ENCODE measurements at places on chromosomes 2 and 18.

DNA sequence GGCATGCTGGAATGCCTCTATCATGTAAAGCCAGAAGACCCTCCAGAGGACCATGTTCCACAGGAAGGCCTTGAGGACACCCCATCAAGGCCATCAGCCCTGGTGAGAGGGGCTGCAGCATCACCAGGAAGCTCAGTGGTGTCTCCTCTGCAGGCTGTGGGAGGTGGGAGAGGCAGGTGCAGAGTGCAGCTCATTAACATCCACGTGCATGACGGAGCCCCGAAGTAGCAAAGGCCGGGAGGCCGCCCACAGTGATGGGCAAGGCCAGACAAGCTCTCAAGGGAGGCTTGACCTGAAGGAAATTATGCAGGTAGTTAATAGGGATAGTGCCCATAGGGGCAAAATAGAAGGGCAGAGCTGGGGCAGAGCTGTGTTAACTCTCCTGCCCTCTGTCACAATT, 30.3 kb upstream of the SMCHD1 start:
- no peak for DNase-seq

- no peak for DNase-seq
Measured at GRCh38 chr2:158315000-158315399, 141.6 kb downstream of the CCDC148 start.

- no peak for DNase-seq
Measured at GRCh38 chr2:218202266-218202665, 14.7 kb upstream of the ARPC2 start.

DNA sequence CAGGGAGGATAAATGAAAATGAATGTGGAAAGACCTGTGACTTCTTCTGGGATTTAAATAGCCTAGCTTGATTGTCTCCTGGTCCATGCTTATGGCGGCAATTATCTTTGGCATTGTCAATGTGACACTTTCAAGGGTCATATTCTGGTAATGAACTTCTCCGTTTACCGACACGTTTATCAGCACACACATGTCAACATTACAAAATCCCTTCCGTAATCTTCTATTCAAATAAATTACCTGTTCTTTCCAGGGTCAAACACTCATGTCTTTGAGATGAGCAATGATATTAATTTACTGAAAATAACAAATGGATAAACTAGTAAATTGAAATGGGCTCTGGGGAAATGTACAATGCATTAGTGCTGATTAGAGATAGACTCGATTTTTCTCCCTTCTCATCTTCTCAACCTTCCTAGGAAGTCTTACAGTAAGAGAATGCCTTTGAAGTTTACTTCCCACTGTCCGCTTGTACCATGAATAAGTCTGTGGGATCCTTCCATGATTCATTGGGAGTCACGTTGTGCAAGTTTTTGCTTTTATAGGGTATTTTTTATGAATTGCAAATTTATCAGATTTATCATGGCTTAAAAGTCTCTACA, 646.3 kb upstream of the LRATD1 start:
- DNase-seq: no peak

DNA sequence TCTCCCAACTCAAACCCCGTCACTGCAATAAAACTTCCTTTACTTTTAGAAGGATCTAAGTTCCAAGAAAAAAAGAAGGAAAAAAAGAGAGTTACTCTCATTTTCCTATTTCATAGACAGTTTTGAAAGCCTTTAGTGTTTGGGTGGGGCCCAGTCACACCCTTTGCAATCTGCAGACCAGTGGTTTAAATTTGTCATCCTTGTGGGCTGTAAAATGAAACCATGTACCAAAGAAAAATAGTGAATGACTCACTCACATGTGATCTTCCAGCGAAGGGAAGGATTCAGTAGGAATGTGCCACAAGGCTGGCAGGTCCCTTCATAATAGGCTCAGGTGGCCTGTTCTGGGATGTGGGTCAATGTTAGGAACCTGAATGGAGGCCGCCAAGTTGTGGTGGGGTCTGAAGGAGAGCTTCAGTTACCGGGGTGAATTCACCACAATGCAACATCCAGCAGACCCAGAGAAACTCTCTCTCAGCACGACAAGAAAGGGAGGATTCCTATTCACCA, 28.3 kb downstream of the ANXA4 start:
- DNase-seq: peak; percentile 44

DNA sequence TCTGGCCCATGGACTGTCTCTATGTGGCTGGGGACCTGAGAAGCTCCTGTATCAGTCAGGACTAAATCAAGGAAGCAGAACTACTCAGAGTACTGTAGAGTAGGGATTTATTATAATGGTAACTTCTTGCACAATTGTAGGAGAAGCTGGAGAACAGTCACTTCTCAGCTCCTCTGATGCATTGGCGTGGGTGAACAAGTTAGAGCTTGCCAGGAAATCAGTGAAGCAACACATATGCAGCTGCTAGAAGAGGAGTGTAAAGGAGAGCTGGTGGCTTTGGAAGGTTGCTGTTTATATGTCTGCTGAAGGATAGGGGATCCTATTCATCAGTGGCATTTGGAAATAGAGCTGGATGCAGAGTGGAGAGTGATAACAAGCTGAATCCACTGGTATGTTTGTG, 215.5 kb upstream of the CWC22 start:
- no peak for DNase-seq

- DNase-seq: no peak
Measured at GRCh38 chr18:527146-527545, 26.6 kb upstream of the COLEC12 start.

- DNase-seq: peak; percentile 45
Measured at GRCh38 chr18:62716619-62717168, 1.4 kb downstream of the PHLPP1 start.

DNA sequence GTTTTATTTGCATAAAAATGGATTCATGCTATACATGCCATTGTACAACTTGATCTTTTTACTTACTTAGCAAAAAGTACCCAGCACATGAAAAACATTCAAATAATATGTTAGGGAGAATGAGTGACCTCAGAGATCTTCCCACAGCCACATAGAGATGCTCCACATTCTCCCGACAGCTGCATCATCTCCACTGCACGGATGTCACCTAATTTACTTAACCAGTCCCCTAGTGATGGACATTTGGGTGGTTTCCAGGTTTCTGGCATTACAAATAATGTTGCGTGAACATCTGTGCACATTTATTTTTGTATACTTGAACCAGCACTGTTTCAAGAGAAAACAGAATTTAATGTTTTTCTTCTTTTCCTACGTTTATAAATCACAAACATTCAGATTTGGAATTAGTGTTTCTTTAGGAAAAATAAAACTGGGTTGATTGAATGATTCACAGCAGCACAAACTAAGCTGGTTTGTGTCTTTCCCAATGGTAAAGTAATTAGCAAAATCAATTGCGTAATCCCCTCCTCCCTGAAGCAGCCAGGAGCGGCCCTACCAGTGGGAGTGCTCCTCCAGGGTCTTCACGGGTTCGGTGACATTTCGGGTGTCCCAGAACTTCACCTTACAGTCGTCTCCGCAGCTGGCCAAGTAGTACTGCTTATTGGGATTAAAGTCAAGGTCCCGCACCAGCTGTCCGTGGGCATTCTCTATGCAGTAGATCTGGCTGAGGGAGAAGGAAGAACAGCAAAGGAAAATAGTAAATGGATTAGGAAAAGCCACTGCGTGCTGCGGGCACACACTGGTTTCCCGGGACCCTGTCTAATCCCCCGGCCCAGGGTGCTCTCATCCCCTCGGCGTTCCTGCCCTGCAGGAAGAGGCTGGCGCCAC, 183.9 kb downstream of the EIPR1 start:
- DNase-seq: no peak

DNA sequence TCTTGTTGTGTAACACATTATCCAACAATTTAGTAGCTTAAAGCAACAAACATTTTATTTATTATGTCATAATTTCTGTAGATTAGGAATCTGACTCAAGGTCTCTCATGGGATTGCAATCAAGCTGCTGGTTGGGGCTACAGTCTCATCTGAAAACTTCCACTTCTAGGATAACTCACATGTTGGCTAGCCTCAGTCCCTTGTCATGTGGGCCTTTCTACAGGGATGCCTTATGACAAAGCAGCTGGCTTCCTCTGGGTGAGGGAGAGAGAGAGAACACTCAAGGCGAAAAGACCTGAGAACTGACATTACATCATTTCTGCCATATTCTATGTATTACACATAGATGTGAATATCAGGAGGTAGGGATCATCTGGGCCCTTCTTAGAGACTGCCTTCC, 317.9 kb upstream of the VRK2 start:
- no peak for DNase-seq

DNA sequence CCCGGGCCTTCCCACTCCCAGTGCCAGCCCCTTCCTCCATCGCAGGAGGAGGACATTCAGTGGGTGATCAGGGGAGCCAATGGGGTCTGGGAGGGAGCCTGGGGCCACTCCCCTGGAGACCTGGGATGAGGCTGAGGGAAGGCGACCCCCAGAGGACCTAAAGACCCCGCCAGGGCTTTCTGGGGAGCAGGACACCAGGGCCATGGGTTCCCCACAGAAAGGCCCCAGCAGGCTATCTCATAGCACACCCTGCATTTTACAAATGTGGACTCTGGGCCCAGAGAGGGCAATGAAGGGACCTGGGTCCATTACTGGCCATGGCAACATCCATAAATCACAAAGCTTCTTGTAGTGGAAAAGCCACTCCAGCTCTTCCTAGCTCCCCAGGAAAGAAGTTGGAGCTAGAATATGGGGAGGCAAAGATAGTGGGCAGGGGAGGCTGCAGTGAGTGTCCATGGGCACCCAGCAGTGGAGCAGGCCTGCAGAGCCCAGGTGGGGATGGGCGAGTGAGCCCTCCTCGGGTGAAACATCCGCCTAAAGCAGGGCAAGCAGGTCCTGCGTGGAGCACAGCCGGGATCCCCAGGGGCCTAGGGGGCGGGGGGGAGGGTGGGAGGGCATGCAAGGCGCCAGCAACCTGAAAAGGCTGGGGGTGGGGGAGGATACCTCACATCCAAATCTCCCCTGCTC, 13.8 kb downstream of the CYP26B1 start:
- DNase-seq: no peak

DNA sequence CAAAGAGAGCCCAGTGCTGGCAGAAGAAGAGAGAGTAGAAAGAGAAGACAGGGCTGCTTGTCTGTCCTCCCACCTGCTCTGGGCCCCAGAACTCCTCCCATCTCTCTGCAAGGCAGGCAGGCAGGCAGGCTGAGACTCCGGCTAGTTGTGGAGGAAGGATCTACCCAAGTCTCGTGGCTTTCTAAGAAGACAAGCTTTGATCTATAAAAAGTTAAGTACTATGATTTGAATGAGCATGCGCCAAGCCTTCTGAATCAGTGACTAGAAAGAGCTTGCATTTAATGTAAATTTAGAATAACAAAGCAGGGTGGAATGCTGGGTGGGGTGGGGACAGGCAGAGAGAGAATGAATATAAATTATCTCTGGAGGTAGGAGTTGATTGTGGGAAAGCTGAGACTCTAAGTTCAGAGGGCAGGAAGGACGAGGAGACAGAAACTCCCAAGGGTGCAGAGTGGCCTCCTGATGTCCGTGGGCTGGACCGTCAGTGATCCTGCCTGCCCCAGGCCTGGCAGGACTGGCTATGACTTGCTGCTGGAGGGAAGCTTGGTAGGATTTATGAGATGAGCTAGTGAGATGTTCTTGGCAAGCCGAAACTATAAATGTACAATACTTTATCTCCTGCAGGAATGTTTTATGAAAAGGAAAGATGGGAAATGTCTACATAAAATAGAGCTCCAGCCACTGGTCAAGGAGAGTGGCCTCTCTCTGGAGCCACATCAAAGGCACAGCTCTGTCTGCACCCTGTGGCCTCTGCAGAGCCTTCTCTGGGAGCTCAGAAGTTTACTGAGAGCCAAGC, 447.5 kb downstream of the TNS1 start:
- no peak for DNase-seq

- no peak for DNase-seq
Measured at GRCh38 chr2:207813942-207814341, 44.2 kb upstream of the FZD5 start.

DNA sequence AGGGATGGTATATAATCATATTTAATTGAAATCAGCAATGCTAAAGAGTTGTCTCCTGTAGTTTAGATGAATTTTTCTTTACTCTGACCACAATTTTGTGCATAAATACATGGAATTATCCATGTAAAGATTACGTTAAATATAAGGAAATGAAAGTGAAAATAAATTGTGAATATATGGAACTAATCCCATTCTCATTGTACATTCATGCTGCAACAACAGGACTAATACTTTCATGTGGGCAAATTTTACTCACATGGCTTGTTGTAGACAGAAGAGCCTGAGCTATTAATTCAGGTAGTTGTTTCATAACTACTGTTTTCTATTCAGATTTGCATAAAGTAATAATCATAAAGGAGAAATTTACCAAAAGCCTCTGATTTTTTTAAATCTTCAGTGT, 357.8 kb downstream of the ARHGAP15 start:
- no peak for DNase-seq

GRCh38 chr2:195861821-195862220, 204.8 kb downstream of the SLC39A10 start:
- no peak for DNase-seq

GRCh38 chr2:217331523-217332416, 471.9 kb upstream of the TNP1 start:
- DNase-seq: no peak

GRCh38 chr2:100640431-100641124, 77.8 kb downstream of the PDCL3 start:
- DNase-seq: no peak

- no peak for DNase-seq
Measured at GRCh38 chr18:350953-351572, 83.2 kb upstream of the THOC1 start.

GRCh38 chr18:74733598-74733997, 135.9 kb downstream of the ZNF407 start:
- DNase-seq: no peak

DNA sequence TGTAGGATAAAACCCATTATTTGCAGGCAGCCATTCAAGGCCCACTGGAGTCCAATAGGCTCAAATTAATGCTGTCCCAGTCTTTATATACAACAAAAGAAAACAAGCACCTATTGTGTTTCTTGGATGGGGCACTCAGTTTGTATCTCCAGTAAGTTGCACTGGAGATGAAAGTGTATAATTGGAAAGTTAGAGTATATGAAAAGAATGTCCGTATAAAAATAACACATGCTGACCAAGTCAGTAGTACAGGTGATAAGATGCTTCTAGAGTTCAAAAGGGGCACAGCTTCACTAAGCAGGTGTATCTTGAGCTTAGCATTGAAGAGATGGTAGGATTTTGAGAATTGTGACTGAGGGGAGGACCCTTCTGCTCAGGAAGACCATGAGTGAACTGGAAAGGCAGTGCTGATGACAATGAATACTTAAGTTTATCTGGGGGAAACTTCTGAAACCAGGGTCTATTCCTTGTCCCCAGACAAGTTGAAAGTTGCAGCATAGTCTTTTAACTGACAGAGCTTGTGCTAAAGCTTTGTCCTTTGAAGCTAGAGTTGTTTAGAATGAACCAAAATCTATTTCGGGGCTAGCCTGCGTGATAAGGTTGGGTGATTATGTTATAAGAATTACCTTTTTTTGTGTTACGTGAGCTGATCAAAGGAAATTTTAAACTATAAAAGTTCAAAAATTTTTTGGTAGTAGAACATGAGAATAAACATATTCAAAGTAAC, 15.2 kb downstream of the LCLAT1 start:
- DNase-seq: no peak

GRCh38 chr2:239226677-239227581, 173.9 kb downstream of the HDAC4 start:
- DNase-seq: no peak

Measured in stimulated activated CD4-positive, alpha-beta T cell treated with anti-CD3 and anti-CD28 coated beads, Interleukin-15, amount 100 ng/mL, for 24 hours (primary cell).